ENCODE measurements at places on chromosomes 3 and 15. TPM values are rescaled to one million over a fixed set of nuclear protein-coding genes. Genes with fewer than 3 reads are reported as not detected.

Gene APOD
- not detected for total RNA-seq

Gene AGBL1
- not detected for total RNA-seq

Gene PRR20G
- not detected for total RNA-seq

Gene RBP2
- not detected for total RNA-seq

DNA sequence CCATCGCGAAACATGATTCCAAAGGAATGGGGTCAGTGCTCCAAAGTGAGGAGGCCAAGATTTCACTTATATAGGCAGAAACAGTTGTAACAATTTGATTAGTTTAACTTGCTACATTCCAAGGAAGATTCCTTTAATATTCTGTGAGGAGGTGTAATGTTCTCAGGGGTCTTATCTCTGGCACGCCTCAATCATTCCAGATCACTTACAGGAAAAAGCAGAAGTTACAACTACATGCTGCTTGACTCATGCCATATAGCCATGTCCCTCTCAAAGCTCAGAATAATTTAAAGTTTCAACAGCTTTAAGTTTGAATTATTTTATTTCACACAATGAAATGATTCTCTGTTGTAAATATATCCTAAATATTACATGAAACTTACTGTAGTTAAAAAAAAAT is 3.5 kb upstream of the FYTTD1 start:
- no peak for DNase-seq

DNA sequence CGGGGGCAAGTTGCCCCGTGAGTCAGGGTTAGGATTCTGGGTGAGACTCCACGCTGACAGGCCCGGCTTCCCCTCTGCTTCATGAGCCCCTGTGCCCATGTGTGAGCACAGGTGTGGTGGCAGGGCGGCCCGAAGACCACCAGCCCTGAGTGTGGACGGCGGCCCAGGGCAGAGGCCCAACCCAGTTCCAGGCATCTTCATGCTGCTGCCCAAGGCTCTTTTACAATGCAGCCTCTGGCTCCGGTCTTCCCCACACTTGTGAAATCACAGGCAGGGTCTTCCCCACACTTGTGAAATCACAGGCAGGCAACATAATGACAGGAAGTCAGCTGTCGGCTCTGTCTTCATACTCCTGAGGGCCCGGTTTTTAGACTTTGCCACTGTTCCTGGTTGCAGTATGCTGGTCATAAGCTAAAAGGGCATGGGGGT is 78.8 kb downstream of the AAGAB start:
- no peak for DNase-seq

DNA sequence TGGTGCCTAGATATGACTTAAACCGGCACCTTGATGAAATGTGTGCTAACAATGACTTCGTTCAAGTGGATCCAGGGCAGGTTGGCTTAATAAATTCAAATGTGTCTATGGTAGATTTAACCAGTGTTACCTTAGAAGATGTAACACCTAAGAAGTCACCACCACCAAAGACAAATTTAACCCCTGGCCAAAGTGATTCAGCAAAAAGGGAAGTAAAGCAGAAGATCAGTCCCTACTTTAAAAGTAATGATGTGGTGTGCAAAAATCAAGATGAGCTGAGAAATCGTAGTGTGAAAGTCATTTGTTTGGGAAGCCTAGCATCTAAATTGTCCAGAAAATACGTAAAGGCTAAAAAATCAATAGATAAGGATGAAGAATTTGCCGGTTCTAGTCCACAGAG is 1.1 kb downstream of the FAN1 start:
- DNase-seq = no peak
